GM12891 (cell line): ENCODE measurements at places on chromosomes 7 and 10.

GRCh38 chr10:18456984-18457383 is 194.4 kb downstream of the NSUN6 start:
- DNase-seq, result no peak

- no peak for DNase-seq
Measured at GRCh38 chr10:117159390-117159789, 21.3 kb upstream of the VAX1 start.

GRCh38 chr7:91603707-91604106 is 276.8 kb downstream of the MTERF1 start:
- no peak for DNase-seq

DNA sequence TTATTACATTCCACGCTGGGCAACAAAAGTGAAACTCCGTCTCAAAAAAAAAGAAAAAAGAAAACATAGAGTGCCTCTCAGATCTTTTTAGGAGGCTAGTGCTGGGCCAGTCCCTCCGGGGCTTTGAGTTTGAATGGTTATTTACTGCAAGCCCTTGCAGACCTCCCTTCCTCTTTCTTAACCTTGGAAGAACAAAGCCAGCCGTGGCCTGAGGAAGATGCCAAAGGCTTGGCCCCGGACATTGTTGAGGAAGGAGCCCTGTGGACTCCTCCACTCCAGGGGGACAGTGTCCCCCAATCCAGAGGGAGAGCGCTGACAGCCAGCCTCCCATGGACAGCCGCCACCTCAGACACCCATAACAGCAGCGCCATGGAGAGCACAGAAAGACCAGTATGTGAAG is 5.0 kb downstream of the TSPAN33 start:
- no peak for DNase-seq

GRCh38 chr7:91503934-91504555 is 239.8 kb downstream of the FZD1 start:
- DNase-seq, result no peak

DNA sequence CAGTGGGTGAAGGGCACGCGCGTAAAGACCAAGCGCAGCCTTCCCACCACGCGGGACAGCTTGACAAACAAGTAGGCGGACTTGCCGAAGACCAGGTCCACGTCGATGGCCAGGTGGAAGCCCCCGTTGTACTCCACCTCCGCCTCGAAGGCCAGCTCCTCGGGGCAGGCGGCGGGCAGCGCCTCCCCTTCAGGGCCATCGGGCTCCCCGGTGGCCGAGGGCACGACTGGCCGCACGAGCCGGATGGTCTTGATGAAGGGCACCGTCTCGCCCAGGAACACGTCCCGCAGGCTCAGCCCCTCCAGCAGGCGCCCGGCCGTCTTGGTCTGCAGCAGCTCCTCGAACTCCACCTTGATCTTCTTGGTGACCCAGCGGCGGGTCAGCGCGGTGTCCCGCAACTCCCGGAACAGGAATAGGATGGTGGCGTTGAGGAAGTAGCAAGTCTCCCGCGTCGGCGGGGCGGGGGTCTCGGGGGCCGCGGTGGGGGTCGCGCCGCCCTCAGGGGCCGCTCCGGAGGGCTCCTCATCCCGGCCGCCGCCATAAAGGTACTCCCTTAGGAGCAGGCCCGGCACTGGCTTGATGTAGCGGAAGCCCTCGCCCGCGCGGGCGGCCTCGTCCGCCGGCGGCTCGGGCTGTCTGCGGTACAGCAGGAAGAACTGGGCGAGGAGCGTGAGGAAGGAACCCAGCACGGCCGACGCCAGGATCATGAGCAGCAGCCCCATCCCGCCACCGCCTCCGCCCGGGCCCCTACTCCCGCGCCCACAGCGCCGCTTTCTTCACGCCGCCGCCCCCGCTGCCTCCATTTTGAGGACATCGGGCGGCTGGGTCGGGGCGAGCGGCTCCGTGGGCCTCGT is 507 bp downstream of the PDZD8 start:
- peak; percentile 40 for DNase-seq

DNA sequence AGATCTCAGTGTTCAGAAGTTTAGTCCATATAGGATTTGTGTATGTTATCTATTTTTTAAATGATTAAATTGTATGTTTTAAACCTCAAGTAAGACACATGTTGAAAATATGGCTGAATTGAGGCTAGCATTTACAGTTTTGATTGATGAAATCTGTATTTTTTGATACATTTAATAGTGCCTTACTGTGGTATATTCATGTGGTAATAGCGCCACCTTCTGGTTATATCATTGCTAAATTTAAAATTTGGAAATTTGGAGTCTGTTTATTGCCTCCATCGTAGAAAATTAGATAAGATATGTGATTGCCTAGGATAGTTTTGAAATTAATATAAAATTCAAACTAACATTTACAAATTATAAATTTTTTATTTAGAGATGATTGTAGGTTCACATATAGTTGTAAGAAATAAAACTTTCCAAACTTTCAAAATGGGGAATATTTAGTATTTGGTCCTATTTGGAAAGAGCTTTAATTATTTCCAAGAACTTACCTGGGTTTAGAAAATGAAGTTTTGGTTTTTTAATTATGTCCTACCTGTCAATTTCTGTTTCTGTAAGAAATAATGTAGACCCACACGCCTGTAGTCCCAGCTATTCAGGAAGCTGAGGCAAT is 19.1 kb upstream of the ARMS2 start:
- DNase-seq, result no peak

GRCh38 chr7:53306846-53307245 is 271.4 kb downstream of the POM121L12 start:
- DNase-seq, result no peak

GRCh38 chr7:20439416-20440185 is 108.9 kb downstream of the ITGB8 start:
- DNase-seq, result no peak

DNA sequence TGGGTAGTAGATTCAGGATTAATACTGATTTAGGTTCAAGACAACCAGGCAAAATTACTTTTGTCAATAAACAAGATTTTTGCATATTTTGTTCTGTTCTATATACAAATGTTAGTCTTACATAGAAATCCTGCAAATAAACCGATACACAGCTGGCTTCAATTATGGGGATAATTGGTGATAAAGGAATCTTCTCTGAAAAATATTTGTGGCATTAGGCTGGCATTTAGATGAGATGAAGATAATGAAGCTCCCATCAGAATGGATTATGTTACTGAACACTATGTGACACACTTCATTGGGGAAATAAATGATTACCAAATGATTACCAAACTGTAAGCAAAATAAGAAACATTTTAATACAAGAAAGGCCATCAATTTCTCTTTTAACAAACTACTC is 65.8 kb downstream of the NT5C2 start:
- no peak for DNase-seq

DNA sequence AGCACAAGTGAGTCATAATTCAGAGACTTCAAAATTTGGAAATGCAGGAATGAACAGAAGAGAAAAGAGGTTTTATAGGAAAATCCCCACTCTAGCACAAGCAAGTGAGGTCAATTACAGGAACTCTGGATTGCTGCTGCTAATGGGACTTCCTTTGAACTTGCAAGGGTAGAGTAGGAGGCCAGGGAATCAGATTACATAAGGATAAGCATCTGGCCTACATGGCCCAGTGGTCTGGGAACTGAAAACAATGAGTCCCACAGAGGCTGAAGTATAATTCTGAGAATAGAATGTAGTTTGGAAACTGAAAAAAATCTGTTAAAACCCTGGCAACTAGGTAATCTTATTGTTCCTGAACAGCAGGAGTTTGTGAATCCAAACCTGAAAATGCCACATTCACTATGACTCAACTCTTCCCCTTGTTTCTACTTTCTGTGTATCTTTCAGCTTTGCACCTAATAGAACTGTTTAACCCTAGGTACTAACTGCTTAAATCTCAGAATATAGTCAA is 66.5 kb downstream of the CTNNA3 start:
- DNase-seq, result no peak

DNA sequence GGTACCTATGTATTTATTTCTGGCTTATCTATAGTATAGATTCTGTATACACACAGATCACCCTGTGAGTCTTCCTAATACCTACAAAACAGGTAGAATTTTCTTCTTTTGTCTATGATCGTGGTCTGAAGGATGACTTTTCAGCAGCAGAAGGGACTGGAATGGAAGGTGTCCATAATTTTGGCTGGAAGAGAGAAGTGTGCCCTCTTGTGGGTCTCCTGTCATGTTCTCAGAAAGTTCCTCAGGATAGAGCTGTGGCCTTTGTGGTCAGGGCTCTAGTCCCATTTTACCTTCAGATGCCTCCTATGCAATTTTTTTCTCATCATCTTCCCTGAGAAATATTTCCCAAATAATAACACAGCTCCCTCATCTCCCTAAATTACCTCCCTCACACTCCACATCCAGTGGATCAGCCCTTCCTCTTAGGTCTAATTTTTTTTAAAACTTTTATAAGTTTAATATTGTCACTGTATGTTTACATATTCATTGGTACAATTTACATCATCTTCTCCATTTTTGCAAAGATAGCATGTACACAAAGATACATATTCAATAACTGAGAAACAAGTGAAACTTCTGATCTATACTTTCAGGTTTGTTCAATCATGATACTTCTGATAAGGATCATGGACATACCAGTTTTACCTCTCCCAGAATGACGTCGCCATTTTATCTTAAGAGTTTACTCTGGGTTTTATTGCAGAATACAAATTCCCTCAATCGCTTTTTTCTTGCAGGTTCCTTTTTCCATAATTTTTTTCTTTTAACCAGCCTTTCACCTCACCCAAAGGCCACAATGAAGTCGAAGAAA is 112.7 kb downstream of the REEP3 start:
- no peak for DNase-seq

DNA sequence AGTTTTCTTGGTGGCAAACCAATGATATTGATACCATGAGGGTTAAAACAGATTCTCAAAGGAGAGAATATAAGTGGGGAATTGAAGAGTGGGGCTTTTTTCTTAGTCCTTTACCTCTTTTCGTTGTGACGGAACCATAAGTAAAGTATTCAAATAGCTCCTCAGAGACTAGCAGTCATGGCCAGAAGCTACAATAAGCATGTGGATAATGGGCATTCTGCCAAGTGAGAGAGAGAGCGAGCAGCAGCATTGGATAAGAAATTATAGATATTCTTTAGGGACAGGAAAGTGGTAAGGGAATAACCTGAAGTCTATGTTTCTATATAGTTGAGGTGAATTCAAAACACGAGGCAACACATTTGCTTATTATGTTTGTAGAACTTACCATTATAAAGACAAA is 235.1 kb downstream of the SEMA3E start:
- DNase-seq, result no peak

DNA sequence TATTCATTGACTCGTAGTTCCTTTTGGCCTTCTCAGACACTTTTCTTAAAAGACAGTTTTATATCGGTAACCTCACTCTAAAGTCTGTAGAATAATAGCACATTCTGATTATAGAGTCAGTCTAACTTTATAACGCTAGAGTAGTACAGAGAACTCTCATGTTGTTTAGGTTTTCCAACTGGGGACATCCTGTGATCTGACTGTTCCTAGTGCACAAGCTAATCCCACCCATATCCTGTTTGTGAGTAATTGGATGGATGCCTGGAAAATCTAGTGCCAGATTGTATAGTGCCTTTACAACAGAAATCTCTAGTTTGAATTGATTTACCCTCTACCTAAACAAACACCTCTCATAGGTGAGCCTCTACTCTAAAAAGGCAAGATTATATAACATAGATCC is 107.4 kb downstream of the ZEB1 start:
- DNase-seq, result no peak

DNA sequence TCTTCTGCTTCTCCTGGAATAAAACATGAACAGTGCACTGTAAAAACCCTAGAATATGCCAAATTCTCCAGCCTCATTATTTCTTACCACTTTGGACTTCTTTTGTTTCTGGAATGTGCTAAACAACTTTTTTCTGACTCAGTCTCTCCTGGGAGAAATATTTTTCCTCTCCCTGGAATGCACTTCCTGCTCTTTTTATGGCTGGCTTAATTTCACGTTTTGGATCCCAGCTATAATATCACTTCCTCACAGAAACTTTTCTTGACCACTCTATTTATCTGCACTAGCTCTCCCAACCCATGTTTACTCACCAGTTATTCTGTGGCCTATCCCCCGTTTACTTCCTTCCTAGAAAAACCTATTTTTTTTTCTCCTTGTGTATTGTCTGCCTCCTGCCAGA is 26.7 kb downstream of the ABCB5 start:
- no peak for DNase-seq

- no peak for DNase-seq
Measured at GRCh38 chr10:13693783-13694700, 107.3 kb downstream of the PRPF18 start.

DNA sequence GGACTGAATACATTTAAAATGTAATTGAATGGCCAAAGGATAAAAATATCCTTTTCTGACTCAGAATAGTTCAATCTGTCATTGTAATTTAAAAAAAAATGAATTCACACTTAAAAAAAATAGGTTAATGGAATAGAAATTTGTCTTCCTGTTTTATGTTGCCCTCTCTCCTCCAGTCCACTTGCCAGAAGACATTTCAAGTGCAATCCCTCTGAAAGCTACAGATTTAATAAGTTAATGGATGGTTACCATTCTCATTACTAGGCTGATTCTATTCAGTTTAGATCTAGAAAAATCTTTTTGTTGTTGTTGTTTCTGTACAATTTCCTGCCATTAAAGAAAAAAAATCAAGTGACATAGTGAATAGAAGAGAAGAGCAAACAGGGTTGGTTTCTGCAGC is 142.9 kb downstream of the SKAP2 start:
- DNase-seq, result no peak

DNA sequence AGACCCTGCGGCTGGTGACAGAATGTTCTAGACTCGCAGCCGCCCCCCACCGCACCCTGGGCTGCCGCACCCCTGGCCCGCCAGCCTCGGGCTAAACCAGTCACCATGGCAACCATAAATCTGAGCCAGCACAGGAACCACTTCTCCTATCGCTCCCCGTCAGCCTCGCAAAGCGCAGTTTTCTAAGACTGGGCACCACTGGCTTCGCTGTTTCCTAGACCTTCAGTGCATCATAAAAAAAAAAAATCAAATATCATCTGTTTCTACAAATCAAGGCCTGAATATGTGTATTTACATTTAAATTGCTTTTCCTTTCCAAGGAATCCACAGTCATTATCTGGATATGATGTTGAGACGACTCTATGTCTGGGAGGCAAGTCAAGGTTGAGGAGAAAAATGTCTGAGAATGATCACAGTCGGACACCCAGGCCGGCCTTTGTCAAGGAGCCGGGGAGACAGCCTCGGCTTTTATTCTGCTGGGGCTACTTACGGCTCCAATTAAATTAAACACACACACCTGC is 99.9 kb downstream of the PTPRN2 start:
- no peak for DNase-seq

- no peak for DNase-seq
Measured at GRCh38 chr10:10734356-10735064, 283.2 kb upstream of the CELF2 start.

DNA sequence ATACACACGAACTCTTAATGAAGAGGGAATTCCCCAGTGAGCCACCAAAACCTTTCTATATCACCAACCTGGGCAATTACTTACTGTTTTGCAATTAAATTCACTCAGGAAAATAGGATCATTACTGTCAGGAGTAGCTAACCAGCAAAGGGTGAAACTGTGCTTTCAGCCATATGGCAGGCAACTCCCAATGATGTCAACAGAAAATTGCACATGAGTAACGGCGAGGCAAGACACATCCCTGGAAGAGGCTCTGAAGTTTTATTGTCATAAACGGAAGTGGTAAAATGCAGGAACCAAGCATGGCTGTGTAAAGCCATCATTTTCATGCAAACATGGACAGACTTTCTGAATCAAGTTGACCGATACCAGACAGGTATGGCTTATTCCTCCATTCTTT is 548.9 kb upstream of the AUTS2 start:
- no peak for DNase-seq

- no peak for DNase-seq
Measured at GRCh38 chr7:3888096-3888495, 587.0 kb downstream of the SDK1 start.
